M059J (cell line): ENCODE measurements at places on chromosomes 6 and 20.
A peak's percentile ranks its signal among the peaks of the same experiment; 100 is the strongest.

- DNase-seq = no peak
Observed at GRCh38 chr20:50895111-50895830, 36.0 kb downstream of the ADNP start.

DNA sequence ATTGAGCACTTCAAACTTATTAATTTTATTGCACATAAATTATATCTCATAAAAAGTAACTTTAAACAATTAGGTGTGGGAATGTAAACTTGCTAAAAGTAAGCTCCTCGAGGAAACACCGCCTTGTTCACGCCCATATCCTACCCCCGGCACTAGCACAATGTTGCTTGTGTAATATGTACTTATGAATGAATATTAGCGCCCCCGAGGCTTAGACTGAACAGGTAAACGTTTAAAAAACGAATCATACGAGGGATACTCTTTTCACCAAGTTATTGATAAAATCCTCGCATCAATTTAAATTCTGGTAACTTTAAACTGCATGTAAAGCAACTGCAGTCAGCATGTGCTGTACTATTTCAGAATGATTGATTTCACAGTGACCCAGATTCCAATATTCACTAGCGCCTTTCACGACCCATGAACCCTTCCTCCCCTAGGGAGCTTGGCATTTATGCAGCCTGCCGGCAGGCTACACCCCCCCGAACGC, 637 bp downstream of the TFB1M start:
- DNase-seq = peak; percentile 43

DNA sequence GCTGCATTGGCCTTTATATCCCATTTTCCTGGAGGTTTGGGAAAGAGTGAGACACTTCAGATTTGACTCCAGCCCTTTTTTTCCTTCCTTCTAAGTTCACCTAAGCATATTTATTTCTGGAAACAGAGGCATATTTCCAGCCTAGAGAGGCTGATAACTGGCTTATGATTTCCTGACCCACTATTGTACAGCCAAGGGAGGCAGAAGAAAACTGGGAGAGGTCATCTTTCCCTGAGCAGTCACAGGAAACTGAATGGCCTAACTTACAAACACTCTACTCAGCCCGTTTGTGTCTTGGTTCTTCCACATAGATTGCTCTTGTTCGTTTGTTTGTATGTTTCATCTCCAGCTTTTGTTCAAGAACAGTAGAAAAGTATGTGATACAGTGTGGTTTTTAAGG, 64.2 kb upstream of the LTV1 start:
- DNase-seq = no peak

GRCh38 chr6:87671555-87672029, 30.4 kb downstream of the AKIRIN2 start:
- DNase-seq = no peak

- peak; percentile 12 for DNase-seq
Observed at GRCh38 chr6:168828800-168829199, 387.8 kb downstream of the SMOC2 start.

GRCh38 chr6:1267057-1267732, 44.7 kb upstream of the FOXQ1 start:
- DNase-seq = peak; percentile 83

GRCh38 chr20:62678553-62678952, 30.1 kb upstream of the NTSR1 start:
- DNase-seq = no peak

GRCh38 chr6:135267085-135267484, 86.0 kb downstream of the MYB start:
- no peak for DNase-seq
